ENCODE measurements at places on chromosomes 12 and 14.

DNA sequence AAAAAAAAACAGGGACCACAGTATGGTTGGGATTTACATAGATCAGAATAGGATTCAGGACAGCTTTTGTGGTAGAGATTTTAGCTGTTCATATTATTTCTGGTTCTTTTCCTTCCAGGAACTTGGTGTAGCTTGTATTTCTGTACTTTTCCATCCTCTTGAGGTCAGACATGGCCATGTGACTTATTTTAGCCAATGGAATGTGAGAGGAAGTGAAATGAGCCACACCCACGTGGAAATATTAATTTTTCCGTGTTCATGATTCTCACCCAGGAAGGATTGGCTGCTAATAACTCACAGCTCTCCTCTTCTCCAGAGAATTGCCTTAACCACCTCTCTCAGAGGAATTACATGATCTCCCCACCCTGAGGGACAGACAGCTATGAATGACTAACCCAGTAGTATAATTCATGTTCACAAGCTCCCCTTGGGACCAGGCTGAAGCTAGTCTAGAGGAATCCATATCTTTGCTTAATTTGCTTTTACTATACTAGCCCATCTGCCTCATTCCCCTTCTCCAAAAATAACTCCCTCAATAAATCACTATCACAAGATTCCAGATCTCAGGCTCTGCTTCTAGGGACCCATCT is 340.4 kb downstream of the NUAK1 start:
- DNase-seq: no peak

DNA sequence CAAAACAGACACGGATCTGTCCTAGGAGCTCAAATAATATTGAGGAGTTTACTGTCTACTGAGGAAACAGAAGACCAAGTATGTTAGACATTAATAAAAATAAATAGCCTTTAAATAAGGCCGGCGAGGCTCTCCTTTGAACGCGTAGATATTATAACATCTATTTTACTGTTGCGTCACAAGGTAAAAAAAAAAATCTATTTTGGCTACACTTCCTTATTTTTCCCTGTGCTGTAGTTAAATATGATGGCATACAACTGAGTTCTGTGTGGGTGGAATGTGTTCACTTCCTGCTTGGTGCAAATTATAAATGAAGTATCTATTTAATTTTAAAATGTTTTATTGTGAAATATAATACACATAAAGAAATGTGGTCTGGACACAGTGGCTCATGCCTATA is 17.2 kb upstream of the RAD52 start:
- no peak for DNase-seq

DNA sequence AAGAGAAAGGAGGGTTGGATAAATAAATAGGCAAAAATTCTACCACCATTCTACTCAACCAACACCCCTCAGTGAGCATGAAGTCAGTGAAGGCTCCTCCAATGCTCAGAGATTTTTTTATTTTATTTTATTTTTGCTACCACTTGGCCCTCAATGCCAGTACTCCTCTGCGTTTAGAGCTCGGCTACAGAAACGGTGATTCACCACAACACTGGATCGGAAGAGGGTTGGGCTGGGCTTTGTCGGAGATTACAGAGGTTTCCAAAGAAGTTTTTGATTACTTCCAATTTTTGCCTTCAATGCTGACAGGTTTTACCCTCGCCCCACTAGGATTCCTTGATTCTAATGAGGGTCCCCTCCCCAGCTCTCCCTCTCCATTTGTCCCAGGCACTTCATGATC is 1027.2 kb upstream of the TMEM132C start:
- DNase-seq: no peak

DNA sequence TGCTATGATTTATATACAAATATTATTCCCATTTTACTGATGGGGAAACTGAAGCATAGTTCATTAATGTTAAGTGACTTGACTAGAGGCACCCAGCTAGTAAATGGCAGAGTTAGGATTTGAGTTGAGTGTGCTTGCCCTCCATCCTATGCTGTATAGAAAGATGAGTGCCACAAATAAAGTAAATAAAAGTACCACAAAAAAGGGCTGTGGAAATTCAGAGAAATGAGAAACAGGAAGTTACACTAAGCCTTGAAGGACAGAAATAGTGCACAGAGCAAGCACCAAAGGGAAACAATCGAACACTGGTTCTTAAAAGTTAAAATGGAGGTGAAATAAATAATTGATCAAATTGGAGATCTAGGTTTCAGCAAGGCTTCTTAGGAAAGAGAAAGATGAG is 9.2 kb upstream of the ABCD2 start:
- no peak for DNase-seq

DNA sequence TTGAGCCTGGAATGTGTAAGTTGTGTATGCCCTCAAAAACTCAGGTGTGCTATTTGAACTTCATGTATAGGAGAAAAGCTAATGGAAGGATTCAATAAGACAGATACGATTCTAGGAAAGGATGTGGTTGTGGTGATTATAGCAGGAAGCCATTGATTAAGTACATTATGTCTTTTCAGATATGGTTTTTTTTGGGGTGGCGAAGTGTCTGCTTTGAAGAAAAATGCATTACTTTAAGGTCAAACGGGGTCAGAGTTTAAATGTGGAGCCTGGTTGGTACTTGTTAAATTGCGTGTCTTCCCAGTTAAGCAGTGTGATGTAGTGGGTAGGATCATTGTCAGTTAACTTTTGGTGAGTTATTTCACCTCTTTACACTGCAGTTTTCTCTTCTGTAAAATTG is 13.0 kb upstream of the NUP107 start:
- DNase-seq: no peak

DNA sequence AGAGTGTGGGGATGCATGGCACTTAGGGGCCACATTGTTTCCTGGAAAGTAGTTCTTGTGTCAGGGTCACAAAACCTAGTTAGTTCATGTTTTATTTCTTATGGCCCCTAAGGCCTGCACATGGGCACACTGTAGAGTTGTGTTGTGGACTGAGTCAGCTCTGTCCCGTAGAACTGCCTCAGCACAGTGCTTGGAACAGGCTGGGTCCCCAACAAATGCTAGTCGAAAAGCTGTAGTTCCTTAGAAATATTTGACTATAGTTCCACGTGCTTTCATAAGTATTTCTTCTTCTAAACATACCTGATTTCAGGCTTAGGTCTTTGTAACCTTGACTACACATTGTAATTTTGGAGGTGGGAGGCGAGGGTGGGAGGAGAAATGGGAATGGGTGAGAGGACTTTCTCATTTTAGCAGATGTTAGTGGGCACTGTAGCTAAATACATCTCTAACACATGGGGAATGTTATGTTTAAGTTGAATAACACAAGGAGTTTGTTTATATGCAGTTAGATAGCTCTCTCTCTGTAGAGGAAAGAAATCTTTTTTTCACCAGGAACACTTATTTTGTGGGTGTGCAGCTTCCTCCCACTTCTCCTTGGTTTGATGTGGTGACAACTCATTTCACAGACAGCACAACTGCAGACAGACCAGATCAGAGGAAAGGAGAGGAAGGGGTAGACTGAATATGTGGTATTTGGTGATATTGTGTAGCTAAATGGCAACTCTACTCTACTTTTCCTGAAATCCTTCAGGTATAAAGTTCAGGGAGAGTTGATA is 39.5 kb upstream of the DACT1 start:
- no peak for DNase-seq
